T-helper 17 cell (primary cell): ENCODE measurements at places on chromosomes 12 and 14.

DNA sequence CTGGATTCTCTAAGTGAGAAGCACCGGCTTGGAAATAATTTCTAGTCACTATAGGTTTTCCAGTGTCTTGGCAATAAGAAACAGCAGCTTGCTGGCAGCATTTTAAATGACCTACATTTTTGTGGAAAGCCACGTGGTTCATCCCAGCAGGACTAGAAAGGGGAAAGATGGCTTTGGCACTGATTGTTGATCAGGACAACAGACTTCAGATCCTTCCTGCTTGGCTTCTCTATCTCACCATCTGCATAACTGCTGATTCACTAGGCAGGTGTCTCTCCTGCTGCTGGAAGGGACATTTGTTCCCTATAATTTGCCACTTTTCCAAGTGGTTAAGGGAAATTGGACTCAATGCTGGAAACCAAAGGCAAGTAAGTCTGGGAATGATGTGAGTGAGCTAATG is 131.0 kb downstream of the TTC8 start:
- no peak for DNase-seq

GRCh38 chr12:131747276-131748177 is 36.6 kb downstream of the SFSWAP start:
- no peak for DNase-seq

- DNase-seq = no peak
Measured at GRCh38 chr14:101884934-101885576, 79.3 kb upstream of the DYNC1H1 start.

- DNase-seq = no peak
Measured at GRCh38 chr12:70052931-70053497, 190.2 kb upstream of the CNOT2 start.

- no peak for DNase-seq
Measured at GRCh38 chr14:57871459-57872080, 5.7 kb upstream of the SLC35F4 start.

GRCh38 chr14:80388980-80389711 is 177.8 kb upstream of the DIO2 start:
- no peak for DNase-seq

- DNase-seq = no peak
Measured at GRCh38 chr12:5262885-5263284, 169.0 kb upstream of the NTF3 start.

GRCh38 chr14:97315790-97316189 is 518.6 kb downstream of the VRK1 start:
- no peak for DNase-seq

- no peak for DNase-seq
Measured at GRCh38 chr14:72855913-72856312, 38.0 kb downstream of the DPF3 start.

DNA sequence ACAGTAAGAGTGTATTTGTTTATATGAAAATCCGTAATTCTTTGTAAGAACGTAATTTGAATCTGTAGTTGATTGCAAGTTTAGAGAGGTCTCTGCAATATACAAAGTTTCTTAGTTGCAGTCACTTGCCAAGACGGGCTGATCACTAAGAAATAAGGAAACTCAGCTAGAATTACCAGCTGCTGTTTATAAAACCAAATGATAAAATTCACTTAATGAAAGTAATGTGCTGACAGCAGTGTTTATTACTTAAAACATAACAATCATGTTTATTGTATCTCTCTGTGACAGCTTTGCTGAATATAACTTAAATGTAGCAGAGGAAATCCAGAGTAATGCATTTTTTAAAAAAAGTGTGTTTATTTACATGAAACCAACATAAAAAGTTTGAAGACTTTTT is 31.2 kb downstream of the SRGAP1 start:
- DNase-seq = no peak

GRCh38 chr12:93573552-93574223 is 1.2 kb downstream of the SOCS2 start:
- DNase-seq = no peak

DNA sequence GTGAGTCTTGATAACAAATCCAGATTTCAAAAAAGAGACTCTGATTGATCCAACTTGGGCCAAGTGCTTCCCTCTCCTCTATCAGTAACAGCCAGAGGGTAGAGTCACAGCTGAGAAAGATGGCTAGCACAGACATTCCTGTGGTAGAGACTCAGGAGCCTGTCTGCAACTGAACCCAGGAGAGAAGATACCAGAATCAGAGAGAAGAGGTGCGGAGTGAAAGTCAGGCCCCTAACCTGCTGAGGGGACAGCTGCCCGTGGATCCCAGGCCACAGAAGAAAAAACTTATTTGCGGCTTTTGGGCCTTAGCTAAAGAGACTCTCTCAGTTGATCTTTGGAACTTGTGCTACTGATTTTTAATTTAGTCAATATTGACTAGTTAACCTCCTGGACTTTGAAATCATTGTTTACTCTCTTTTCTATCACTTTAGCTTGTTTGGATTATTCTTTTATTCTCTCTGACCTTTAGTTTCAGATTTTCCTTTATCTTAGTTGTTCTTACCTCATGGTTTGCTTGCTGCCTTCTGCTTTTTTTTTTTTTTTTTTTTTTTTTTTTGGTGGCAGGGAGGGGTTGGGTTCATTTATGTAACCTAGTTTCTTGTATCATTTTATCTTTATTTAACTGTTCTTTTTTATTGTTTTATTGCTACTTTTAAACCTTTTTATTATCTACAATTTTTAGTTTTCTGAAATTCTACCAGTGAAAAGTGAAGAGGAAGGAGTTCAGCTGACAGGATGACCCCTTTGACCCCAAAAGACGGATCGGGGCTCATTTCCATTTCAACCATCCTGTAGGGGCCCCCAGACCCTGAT is 154.9 kb upstream of the KRR1 start:
- DNase-seq = no peak

DNA sequence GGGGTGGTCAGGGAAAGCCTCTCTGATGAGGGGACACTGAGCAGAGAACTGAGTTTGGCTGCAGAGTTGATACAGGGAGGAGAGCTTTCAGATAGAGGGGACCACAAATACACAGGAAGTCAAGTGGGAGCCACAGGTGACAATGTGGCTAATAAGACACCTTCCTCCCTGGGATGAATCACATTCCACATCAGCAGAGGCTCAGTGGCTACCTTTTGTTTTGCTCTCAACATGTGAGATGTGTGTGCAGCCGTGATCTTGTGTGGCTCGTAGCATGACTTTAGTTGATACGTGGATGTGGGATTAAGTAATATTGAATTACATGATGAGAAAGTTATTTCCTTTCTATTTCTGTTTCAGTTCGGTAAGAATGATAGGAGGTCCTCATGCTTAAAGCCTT is 7.5 kb downstream of the CRADD start:
- no peak for DNase-seq
